ENCODE measurements at places on chromosomes 4 and X.
A peak's percentile ranks its signal among the peaks of the same experiment; 100 is the strongest.

- DNase-seq: no peak
Observed at GRCh38 chr4:8589336-8589735, 3.2 kb upstream of the CPZ start.

DNA sequence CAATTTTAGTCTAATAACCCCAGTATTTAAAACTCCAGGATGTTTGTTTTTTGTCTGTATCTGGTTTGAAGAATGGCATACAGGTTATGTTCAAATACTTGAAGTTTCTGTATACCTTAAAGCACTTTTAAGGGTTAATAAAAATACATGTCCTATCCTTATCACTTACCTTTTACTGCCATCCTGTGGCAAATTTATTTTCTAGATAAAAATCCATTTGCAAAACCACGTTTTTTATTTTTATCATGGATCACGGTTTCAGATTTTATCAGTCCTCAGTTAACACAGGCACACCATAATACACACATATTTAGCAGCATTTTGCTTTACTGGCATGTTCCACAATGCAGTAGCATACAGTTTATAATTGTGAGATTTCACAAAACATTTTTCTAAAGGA is 113.3 kb upstream of the H2AZ1 start:
- no peak for DNase-seq

- no peak for DNase-seq
Observed at GRCh38 chr4:155073852-155074251, 134.6 kb upstream of the NPY2R start.

DNA sequence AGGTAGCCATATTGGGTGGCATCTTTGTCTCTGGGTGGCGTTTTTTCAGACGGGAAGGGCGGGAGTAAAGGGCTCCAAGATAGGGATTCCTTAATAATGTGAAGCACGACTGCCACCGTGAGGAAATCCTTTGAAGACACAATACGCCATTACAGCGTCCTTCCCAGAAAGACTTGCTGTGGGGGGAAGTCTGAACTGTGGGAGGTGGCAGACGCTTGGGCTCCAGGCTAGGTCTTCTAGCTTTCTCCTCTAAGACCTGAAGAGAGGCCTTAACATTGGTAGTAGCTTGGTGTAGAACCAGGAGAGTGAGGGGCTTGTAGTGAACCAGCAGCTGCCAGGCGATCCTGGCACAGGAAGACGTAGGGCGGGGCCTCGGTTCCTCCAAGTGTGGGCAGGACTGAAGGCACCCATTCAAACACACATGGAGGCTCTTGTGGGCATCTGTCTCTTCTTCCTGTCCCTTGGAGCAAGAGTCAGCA is 197.3 kb downstream of the OR13H1 start:
- no peak for DNase-seq

GRCh38 chrX:139201924-139202323 is 328.6 kb upstream of the F9 start:
- no peak for DNase-seq

DNA sequence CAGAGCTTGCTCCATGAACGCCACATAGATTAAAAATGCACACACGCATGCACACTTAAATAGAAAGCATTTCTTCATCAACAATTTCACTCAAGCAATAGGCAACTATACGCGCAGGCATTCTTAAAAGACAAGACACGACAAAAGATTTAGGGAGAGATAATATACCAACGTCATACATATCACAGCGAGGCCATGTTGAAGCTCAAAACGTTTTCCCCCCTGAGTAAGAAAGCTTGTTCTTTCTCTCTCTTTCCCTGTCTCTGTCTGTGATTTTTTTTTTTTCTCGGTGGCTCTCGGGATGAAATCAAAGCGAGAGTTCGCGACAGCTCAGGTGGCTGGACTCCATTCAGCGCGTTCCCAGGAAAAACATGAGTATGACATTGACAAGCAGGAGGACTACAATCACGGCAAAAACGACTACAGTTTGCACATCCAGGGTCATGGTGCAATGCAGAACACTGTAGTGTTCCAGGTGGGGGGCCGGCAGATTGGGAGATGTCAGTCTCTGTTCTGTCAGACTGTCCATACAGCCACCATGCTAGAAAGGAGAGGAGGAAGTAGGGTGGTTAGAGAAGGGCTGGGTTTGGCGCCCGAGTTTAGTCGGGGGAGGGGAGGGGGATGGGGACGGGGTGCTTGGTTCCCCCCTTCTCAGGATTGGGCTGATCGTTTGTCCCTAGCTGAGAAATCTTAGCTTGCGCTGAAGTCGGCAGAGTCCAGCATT is 30.7 kb downstream of the ARHGEF9 start:
- DNase-seq: no peak

GRCh38 chrX:11430271-11430670 is 137.1 kb downstream of the AMELX start:
- no peak for DNase-seq

DNA sequence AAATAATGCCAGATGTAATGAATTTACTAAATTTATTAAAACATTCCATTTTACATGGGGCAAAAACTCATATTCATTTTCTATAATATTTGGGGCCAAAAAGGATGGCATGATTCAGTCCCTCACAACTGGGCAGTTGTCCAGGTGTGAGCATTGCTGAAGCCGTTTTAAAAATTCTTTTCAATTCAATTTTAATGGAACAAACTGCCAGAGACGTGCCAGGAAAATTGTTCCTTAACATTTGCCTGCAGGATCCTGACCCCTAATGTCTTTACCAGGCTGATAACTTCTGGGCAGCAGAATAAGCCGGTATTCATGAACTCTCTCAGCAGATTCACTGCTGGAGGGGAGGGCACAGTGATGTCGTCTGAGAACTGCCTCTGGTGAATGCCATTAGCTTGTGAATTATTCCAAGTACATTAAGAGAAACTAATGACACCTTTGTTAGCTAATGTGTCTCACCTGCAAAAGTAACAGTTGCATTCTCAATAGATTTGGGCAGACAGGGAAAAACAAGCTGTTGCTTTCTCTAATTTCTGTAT is 1445.1 kb upstream of the TENM3 start:
- DNase-seq: no peak

- DNase-seq: no peak
Observed at GRCh38 chr4:120395746-120396145, 329.1 kb upstream of the MAD2L1 start.

- no peak for DNase-seq
Observed at GRCh38 chr4:150229520-150229919, 151.3 kb downstream of the DCLK2 start.

DNA sequence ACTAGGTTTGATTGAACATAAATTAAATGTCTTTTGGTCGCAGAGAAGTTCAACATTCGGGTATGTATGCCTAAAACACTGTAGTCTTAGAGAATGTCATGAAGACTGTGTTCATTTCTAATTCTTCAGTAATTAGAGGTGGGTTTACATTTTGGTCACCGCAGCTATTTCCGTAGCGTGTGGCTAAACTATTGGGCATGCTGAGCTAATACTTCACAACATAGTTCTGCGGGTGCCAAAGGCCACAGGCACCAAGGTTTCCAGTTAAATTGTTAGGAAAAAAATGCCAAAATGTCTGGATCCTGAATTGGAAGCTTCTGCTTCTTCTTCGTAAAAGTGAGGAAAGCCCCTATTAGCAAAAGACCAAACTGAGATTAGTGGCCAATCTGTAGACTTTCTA is 25.1 kb downstream of the SMIM31 start:
- DNase-seq: no peak

DNA sequence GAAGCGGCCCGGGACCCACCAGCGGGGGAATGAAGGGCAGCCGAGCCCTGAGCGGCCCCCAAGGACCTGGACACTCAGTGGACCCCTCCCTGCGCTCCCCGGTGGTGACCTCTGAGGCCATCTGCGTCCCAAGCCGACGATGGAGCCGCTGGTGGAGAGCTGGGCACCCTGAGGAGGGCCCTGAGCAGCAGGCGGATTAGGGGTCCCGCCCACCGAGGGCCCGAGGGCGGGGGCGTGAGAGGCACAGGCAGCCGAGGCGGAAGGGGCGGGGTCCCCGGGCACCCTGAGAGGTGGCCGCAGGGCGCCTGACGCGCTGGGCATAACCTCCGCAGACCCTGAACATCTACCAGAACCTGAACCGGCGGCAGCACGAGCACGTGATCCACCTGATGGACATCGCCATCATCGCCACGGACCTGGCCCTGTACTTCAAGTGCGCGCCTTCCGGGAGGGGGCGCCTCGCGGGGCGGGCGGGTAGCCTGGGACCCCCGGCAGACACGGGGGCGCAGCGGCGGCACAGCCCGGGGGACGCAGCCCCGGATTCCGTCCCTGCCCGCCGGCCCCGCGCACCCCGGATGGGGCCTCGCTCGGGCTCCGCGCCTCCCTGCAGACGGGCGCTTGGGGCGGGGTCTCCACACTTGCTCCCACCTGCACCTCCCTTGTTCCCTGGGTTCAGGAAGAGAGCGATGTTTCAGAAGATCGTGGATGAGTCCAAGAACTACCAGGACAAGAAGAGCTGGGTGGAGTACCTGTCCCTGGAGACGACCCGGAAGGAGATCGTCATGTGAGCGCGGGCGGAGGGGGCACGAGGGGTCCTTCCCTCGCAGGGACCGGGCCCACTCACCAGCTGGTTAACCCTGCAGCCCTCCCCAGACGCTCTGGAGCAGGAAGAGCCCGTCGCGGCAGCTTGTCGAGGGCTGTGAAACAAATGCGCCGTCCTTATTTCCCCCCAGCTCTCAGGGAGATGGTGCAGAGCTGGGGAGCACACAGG is 10.3 kb downstream of the ATP5ME start:
- DNase-seq: peak; percentile 69

DNA sequence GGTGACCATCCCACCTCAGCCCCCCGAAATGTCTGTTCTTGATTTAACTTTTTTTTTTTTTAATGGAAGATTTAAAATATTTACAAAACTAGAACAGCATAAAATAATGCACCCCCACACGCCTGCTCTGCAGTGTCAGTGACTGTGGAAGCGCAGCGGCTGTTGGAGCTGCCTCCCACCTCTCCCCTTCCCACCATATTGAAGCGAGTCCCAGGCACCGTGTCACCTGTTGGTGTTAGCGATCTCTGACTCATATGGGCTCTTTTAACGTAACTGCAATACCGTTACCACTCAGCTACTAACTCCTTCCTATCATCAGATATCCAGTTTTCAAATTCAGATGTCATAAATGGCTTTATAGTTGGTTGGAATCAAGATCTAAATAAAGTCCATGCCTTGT is 17.1 kb upstream of the TADA2B start:
- DNase-seq: no peak

GRCh38 chr4:2060611-2061185 is 1.6 kb downstream of the NAT8L start:
- no peak for DNase-seq

DNA sequence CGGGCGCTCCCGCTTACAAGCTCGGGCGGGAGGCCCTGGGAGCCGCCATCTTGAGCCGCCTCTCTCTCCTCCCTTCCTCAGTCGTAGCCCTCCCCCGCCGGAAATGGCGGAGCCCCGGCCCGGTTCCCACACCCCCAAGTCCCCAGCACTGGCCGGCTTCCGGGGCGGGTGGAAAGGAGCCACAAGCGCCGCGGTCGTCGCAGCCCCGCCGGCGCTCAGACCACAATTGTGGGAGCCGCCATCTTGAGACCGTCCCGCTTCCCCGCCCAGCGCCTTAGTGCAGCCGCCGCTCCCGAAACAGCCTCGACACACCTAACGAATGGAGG is 531 bp downstream of the HCFC1 start:
- peak; percentile 71 for DNase-seq

DNA sequence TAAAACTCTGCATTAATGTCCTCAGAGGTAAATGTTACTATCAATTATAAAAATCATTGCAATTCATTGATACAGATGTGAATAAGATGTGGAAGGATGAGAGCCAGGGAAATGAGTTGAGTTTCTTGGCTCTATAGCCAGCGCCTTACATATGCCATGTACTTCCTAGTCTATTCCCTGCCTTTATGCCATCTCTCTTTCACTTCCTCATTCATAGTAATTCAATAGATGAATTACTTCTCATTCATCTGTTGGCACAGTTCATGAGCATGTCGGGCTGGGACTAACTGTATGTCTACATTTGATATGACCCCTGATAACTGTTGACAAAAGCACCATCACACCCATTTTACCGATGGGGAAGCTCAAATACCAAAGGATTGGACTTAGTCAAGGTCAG is 55.7 kb downstream of the LNX1 start:
- no peak for DNase-seq

DNA sequence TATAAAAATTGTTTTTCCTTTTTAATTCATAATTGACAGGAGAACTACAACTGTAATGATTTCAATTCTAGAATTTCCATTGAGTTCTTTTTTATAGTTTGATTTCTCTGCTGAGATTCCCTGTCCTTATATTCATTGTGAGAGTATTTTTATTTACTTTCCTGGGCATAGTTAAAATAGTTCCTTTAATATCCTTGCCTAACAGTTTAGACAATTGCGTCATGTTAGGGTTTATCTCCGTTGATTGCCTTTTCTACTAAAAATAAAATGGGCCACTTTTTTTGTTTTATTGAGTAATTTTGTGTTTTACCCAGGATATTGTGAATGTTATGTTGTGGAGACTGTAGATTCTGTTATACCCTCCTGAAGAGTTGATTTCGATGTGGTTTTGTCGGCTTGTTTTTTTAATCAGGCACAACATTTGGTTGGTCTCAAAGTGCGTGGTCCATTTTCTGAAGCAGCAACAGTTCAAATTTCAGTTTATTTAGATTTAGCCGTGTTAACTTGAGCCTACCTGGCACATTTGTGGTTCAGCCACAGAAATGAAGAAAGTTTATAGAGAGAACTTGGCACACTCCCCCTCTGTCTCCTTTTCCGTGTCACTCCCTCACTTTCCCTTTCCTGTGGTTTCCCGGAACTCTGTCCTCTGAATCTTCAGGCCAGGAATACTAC is 16.0 kb upstream of the PRRG1 start:
- DNase-seq: no peak

DNA sequence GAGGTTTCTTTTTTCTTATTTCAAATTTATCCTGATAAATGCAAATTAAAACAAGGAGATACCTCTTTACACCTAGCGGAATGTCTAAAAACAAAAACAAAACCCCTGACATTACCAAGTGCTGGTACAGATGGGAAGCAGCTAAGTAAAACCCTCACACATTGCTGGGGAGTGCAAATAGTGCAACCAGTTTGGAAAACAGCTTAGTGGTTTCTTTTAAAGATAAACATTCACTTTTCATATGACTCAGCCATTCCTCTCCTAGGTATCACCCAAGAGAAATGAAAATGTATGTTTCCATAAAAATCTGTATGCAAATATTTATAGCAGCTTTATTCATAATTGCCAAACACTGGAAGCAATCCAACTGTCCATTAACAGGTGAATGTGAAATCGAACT is 84.1 kb upstream of the HELT start:
- no peak for DNase-seq

DNA sequence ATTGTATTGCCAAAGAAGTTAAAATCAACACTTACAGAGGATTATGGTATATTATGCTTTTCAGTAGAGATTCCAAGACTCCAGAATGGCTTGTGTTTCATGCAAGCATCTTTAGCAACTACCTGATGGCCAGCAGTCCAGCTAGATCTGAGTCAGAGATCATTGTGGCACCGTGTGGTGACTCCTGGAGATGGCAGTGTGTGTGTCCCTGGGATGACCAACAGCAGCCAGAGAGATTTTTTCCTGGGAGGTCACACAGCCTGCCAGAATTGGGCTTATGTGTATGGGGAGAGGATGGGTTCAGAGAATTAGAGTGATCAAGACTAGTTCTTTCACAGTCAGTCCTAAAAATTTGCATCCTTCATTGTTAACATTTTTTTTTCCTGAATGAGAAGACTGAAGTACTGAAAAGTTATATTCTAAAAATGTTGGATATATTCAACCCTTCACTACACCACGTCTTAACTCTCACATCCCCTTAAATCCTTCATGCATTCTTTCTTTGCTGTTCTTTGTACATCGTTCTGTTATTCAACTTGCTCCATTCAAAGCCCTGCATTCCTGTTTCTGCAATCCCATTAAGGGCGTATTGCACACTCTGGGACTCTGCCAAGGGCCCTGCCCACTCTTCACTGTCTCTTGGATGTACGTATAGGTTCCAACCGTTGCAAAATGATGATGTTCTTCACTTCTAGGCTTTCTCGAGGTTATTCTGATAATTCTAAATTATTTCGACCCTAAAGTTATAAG is 12.4 kb downstream of the TENM3 start:
- no peak for DNase-seq

All from activated B cell treated with CpG ODN at 0.5 μM for 24 hours (primary cell).